ENCODE measurements at places on chromosomes 2 and 18. TPM values are rescaled to one million over a fixed set of nuclear protein-coding genes. Genes with fewer than 3 reads are reported as not detected.

LANCL1 gene
- total RNA-seq: 18.4 TPM

GRCh38 chr2:36963106-36963505 lies 3.2 kb downstream of the STRN start:
- DNase-seq: no peak

GRCh38 chr18:78580835-78581339 lies 398.7 kb upstream of the SALL3 start:
- DNase-seq: no peak

TNFRSF11A gene
- total RNA-seq: 6.2 TPM

GRCh38 chr2:25304321-25304720 lies 37.4 kb downstream of the DNMT3A start:
- DNase-seq: no peak

CIDEA gene
- not detected for total RNA-seq
